GM12865 (cell line): ENCODE measurements at places on chromosomes 16 and 17.

DNA sequence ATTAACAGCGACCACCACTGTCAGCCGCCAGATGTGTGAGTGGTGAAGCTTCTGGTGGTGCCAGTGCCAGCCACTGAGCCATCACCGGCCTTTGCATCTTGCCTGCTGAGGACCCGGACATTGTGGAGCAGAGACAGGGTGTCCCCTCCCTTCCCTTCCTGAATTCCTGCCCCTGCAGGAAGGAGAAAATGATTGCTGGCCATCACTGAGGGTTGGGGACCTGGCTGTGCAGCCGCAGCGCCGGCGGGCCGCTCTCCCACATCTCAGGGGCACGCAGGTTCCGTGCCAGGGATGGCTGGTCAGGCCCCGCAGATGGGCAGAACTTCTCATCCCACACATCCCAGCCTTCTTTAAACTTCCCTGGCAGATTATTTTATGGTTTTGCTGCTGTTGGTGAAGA lies 56.5 kb downstream of the RPTOR start:
- DNase-seq = no peak

DNA sequence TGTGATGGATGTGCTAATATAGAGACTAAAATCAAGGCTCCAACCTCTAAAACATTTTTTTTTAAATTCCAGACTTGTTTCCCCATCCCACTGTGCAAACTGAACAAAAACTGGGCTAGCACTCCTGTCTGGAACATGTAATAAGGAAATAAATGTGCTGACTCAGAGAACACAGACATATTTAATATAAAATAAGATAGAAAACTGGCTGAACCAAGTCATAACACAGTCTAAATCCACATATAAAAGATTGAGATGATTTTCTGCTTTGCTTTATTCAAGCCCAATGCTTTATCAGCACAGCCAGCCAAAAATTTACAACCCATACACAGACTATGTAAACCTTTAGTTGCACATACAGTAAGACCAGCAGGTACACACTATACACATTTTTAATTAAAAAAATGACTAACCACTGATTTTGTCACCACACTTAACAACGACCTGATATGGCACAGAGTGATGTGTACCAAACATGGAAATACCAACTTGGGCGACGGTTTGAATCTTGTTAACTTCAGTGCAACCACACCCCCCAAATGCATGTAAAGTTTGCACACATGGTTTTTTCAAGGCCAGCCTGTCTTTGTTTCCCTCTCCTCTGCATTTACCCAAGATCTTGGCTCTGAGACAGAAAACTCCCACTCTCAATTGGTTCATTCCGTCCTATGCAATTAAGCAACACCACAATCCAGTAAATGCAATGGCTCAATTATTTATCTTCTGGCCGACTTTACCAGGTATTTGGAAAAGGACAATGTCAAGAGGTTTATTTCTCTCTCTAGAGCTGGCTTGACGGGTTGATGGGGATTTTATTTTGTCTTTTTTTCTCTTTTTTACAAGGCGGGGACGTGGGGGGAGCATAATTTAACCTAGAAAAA lies 1.2 kb downstream of the STAT3 start:
- DNase-seq = no peak

- no peak for DNase-seq
These were observed 1.8 kb downstream of the TNS4 start for GRCh38 chr17:40499551-40500189.

DNA sequence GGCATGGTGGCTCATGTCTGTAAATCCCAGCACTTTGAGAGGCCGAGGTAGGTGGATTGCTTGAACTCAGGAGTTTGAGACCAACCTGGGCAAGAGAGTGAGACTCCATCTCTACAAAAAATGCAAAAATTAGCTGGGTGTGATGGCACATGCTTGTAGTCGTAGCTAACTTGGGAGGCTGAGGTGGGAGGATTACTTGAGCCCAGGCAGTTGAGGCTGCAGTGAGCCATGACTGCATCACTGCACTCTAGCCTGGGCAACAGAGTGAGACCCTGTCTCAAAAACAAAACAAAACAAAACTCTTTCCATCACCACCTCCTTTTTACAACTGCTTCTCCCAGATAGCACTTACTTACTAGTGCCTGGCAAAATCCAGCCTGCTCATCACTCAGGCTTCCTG lies 214.0 kb downstream of the ZFHX3 start:
- no peak for DNase-seq

DNA sequence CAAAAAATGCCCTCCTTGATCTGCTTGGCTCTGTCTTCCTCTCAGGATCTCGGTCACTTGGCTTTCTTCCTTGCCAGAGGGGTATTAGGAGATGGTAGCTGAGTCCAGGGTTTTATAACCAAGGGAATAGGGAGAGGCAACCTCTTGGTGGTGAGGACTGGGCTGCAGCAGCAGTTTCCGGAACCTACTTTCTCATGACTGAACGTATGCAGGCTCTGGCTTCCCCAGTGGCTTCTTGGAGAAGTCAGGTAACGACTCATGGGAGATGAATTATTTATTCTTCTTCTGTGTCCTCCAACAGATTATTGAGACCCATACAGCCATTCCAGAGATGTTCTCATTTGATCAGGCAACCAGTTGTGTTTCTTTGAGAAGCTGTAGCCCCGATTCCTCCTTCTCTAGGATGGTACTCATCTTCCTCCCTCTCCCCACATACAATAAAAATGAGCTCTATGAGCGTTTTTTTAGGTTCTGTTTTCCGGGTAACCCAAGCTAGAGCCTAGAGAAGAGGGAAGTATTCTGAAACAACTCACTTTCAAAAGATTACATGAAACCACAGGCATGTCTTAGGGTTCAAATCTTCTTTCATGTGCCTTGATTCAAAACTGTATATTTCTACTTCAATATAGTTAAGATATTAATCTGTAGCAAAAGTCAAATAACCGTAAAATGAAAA lies 22.3 kb upstream of the DHX40 start:
- no peak for DNase-seq

DNA sequence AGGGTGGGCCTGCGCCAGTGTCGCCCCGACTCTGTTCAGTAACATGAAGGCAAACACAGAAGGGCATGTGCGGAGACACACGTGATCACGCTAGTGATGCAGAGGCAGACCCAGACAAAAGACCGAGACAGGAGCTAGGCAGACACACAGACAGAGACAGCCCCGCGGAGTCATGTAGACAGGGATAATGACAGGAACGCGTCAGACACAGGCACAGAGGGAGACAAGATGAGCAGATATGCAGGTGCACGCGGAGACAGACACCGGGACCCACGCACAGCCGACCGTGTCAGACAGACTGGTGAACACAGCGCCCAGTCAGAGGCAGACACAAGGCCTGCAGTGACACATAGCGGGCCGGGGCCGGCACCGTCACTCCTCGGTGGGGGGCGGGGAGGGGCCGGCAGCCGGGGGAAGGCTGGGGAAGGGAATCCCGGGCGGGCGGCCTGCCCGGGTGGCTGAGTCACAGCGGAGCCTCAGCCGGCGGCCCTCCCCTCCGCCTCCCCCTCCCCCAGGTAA lies 7.4 kb downstream of the KDM6B start:
- DNase-seq = peak; percentile 69

DNA sequence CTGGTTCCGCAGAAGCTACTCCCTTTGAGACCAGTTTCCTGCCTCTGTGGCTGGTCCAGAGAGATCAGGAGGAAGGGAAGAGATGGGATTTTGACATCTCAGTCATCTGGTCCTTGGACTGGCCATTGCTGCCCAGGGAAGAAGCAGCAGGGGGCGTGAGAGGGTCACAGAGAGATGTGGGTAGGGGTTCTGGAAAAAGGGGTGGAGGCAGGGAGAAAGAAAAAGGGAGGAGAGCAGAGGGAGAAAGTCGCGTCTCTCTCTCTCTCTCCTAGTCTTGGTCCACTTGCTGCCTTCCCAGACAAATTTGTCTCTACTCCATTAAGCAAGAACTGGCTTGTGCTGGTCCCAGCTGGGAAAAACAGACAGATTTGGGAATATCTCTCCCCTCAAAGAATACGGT lies 4.4 kb downstream of the SHBG start:
- no peak for DNase-seq

- no peak for DNase-seq
These were observed 69.3 kb downstream of the IRF8 start for GRCh38 chr16:85968041-85968920.

GRCh38 chr17:43019418-43019817 lies 2.8 kb downstream of the VAT1 start:
- DNase-seq = no peak

GRCh38 chr17:72460711-72461110 lies 339.9 kb downstream of the SOX9 start:
- no peak for DNase-seq

- peak; percentile 75 for DNase-seq
These were observed 27.7 kb upstream of the IL21R start for GRCh38 chr16:27374221-27374803.

- no peak for DNase-seq
These were observed 4.6 kb downstream of the KRT34 start for GRCh38 chr17:41377546-41377945.

GRCh38 chr17:74148446-74148845 lies 55.0 kb upstream of the RPL38 start:
- no peak for DNase-seq

GRCh38 chr16:58515871-58516767 lies 802 bp downstream of the SETD6 start:
- peak; percentile 67 for DNase-seq

- no peak for DNase-seq
These were observed 173.8 kb downstream of the CDH8 start for GRCh38 chr16:61862221-61863155.

DNA sequence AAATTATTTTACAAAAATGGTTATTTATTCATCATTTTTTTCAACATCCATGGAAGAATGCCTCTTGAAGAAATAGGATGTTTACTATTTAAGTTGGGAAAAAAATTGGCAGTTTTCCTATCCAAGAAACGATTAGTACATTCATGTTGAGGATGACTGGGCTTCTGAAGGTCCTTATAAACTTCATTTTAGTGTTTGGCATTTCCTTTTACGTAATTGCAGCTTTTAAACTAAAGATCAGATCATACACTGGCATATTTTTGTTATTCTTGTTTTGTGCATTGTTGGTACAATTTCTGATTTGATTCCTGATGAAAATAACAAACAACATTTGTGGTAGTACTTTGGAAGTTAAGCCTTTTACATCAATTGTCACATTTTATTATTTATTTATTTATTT lies 11.5 kb downstream of the KCNJ16 start:
- no peak for DNase-seq

GRCh38 chr17:40415390-40415789 lies 2.3 kb downstream of the TOP2A start:
- DNase-seq = peak; percentile 56
